Iris pigment epithelial cell (primary cell): ENCODE measurements at places on chromosomes 12 and 14.
A peak's percentile ranks its signal among the peaks of the same experiment; 100 is the strongest.

DNA sequence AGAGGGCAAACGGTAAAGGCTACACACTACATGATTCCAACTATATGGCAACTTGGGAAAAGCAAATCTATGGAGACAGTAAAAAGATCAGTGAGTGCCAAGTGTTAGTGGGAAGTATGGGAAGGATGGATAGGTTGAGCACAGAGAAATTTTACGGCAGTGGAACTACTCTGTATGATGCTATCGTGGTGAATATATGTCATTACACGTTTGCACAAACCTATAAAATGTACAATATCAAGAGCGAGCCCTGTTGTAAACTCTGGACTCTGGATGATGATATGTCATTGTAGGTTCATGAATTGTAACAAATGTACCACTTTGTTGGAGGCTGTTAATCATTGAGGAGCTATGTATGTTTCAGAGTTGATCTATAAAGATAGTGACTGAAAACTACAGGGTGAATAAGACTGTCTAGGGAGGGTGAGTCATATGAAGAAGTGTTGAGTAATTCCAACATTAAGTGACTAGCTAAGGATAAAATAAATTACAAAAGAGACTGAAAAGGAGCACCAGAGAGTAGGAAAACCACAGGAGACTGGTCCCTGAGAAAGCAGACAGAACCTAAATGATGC lies 349.2 kb upstream of the LMO3 start:
- peak; percentile 11 for DNase-seq

GRCh38 chr14:90732139-90732538 lies 84.1 kb downstream of the TTC7B start:
- DNase-seq, result no peak

GRCh38 chr14:53715193-53715721 lies 241.4 kb downstream of the BMP4 start:
- peak; percentile 63 for DNase-seq

DNA sequence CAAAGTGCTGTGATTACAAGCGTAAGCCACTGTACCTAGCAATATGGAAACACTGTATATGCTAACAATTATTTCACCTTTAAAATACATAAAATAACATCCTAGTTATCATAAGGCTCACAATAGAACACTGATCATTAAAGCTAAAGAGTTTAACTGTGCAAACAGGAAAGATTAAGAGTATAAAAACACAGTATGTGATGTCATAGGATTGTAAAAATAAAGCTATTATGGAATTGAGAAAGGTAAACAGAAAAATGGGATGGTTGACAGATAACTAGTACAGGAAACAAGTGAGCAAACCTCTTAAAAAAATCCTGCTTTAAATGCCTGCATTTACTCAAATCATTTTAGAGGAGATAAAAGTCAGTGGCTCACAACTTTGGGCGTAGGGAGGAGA lies 10.8 kb upstream of the IPO8 start:
- DNase-seq, result no peak

- DNase-seq, result no peak
These were observed 657.1 kb downstream of the TMTC2 start for GRCh38 chr12:83343767-83344166.

DNA sequence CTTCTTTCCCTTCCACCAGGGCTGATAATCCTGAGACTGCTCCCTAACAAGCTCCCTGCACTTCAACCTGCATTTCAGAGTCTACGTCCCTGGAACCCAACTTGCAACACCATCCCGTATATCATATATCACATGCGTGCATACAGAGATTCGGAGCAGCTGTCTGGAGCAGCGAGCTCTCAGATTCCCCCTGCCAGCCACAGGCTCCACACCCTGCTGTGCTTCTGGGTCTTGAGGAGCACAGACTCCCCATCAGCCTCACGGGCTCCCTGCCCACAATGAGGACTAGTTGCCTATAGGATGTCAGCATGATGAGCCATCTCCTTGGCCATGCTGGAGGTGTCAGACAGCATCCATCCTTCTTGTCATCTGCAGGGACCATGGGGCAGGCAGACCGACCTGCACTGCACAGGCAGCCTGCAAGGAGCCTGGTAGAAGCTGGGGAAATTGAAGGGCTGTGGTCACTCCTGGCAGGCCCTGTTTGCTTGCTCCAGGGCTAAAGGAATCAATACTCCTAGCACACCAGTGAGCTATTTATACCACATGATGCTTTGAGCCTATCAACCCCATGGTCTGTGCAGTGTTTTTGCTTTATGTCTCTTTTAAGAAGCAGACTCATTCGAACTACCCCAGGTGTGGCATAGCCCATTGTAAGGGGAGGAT lies 19.6 kb upstream of the HDAC7 start:
- no peak for DNase-seq

DNA sequence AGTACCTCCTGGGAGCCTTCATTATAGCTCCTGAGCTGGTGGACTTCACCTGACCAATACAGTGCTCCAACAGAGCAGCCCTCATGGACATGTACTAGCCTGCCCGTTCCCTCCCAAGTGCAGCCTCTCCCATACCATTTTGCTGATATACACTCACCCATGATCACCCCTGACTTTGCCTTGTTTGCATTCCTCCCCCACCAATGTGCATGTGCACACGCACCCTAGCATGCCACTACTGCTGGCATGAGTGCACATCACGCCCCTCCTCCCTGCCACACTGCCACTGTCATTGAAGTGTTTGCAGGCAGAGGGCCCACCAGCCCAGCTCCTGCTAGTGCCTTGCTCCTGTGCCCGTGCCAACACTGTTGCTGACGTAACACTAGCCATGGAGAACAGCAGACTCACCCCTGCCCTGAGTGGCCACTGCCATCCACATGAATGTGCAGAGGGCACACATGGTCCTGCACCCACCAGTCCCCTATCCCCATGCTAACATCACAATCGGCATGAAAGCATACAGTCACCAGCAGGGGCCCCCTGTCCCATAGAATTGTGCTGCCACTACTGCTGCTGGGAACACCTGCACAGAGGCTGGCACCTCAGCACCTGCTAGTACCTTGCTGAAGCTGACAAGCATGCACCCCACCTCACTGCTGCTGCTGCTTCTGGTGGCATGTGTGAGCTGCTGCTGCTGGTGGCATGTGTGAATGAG lies 110.3 kb downstream of the SINHCAF start:
- DNase-seq, result no peak

DNA sequence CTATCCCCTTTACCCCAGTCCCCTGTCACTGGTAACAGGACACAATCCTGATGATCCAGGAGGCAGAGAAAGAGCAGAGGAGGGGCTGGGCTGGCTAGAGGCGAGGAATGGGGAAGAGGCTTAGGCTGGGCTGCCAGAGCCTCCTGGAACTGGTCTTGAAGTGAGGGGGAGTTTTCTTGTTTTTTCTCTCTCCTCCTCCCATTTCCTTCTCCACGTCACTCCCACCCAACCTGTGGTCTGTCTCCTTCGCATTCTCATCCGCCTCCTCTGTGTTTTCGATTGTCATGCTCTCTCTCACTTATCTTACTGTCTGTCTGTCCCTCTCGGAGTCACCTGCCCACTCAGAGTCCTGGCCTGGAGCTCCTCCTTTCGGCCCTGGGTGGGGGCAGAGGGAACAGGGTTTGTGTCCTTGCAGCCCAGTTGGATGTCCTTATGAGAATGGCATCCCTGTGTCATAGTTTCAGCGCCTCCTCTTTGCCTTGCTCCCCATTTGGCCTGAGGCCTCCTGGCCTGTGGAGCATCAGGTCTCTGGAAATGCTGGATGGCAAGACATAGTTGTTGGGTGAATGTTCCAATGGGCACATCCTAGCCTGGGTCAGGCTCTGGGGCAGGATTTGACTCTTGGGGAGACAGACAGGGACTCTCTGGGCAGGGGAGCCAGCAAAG lies 3.4 kb upstream of the KRT80 start:
- no peak for DNase-seq

DNA sequence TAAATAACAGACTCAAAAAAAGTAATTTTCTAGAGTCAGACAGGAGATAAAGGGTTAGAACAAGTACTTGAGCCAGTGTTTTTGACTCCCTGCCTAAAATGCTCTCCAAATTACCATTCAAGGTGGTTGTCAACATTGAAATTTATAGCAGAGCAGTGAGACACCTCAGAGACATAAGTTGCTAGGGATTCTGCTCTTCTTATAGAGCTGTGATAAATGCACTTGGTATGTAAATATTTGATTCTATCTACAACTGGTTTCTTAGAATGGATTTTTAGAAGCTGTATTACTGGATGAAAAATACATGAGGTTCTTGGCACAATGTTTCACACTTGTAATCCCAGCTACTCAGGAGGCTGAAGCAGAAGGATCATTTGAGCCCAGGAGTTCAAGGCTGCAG lies 83.9 kb upstream of the OSBPL8 start:
- peak; percentile 38 for DNase-seq

DNA sequence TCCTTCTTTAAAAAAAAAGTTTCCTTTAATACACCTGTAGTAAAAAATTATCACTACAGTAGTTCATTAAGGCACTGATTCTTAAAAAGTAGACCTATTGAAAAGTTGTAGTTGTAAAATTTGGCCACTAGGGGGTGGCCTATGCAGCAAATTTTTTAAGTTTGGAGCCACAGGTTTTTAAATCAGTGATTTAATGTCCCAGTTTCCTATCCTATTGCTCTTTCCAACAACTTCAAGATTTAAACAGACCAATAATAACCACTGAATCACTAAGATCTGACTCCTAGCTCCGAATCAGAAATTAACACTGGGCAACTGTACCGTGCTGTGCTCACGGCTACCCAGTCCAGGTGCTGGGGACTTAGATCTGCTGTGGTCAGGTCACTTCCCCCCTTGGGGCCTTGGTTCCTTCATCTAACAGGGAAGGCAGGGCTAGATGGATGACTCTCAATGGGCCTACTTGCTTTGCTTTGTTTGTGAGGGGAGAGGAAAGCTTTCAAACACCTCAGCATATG lies 279.3 kb downstream of the MED13L start:
- DNase-seq, result peak; percentile 61

- DNase-seq, result no peak
These were observed 557.4 kb upstream of the SEL1L start for GRCh38 chr14:82091097-82091496.

GRCh38 chr12:29317556-29318363 lies 63.2 kb downstream of the ERGIC2 start:
- DNase-seq, result peak; percentile 52

GRCh38 chr12:119082016-119082415 lies 96.7 kb upstream of the HSPB8 start:
- no peak for DNase-seq

DNA sequence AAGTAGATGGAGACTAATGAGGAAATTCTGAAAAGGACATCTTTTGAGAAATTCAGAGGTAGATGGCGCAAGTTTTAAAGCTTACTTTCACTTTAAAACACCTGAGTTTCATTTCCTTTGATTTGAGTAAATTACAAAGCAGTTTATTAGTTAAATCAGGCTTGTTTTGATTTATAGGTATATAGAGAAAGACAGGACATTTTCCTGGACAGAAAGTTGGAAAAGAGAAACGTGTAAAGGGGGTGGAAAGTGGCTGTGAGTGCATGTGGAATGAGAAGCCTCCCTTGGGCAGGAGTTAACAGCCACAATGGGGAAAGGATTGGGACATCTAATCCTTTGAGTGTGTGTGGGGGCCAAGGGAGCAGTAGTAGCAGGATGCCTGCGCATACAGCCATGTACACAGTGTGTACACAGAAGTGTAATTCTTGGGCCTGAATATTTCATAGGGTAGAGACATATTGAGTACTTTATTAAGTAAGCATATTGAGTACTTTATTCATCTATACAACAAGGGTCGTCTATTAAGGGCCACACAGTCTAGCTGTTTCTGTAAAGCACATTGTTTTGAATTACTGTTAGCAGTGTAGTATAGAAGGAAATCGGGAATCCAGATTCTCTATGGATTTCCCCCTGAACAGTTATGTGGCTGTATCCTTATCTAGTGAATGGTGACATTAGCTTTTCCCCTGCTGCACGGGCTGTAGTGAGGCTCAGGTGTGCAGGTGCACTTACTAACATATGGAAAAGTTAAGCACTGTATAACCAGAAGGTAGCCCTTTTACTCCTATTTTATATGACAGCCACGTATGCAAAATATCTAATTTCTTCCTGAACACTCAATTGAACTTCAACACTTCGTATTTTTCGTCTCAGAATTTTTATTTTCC lies 19.1 kb downstream of the MARK3 start:
- DNase-seq, result peak; percentile 79

DNA sequence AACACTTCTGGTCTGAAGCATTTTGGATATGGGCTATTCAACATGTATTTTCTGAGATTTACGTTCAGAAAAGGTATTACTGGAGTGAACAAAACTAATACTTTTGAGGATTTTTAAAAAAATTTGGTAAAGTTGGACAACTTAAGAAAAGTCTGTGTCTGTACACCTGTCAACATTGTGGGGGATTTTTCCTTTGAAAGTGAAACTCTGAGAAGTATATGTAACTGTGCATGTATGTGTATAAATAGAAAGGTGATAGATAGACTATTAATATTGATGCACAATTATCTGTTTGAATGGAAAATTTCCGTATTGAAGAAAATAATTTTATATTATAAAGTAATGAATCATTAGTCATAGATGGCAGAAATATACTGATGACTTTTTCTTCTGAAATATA lies 312.8 kb upstream of the MDGA2 start:
- DNase-seq, result no peak

GRCh38 chr12:28034271-28034670 lies 61.7 kb upstream of the PTHLH start:
- no peak for DNase-seq

DNA sequence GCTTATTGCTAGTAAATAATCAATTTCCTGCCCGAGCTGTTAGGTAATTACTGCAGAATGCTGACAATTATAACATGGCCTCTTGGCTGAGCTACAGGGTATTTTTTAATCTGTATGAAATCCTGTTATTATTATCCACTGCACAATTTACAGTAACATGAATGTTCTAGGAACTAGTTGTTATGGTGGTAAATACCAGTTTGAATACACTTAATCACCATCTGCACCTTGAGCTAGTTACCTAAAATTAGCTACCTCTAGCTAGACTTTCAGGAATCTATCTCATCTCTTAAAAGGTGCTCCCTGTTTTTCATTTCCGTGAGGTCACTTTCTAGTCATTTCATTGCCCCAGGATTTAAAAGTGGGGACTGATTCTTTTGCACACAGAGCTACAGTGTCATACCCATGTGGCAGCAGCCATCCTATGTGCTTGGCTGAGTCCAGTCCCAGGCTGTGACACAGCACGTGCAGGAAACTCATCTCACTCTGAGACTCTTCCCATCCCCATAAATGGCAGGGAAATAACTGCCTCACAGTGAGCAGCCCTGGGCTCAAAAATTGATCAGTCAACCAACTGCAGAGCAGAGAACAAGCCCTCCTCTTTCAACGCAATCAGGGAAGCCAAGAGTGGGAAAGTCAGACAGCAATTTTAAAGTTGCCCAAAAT lies 37.6 kb downstream of the DCP1B start:
- no peak for DNase-seq

DNA sequence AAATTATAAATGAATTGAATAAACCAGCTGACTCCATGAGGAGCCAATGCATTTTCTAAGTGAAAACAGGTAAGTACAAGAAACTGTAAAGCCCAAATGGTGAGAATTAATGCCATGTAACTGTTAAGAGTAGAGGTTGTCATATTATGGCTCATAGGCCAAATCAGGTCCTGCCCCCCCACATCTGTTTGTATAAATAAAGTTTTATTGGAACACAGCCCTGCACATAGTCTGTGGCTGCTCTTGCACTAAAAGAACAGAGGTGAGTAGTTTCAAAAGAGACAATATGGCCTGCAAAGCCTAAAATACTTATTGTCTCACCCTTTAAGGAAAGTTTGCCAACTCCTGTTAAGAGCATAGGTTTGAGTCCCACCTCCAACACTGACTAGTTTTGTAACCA lies 140.5 kb upstream of the SRRM4 start:
- DNase-seq, result no peak

- peak; percentile 61 for DNase-seq
These were observed 170.3 kb downstream of the TTC7B start for GRCh38 chr14:90645842-90646443.

- DNase-seq, result no peak
These were observed 4.1 kb downstream of the PHB2 start for GRCh38 chr12:6966351-6966750.
